ENCODE measurements at places on chromosomes 5 and 9.
A peak's percentile ranks its signal among the peaks of the same experiment; 100 is the strongest.

DNA sequence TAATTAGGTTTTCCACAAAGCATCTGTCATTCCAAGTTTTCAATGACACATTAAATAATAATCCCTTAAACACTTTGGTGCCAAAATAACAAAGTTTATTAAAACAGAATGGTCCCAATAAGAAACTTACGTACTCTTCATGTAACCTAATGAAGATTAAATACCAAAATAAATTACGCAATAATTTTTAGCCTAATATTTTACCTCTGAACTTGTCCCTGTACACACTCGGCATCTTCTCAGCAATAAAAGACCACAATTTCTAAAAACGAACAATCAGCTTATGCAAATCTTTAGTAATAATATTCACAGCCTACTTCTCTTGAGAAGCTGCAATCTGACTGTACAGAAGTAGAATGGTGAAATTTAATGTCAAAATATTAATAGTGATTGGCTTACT is 163.6 kb downstream of the ZDHHC21 start:
- DNase-seq: no peak

DNA sequence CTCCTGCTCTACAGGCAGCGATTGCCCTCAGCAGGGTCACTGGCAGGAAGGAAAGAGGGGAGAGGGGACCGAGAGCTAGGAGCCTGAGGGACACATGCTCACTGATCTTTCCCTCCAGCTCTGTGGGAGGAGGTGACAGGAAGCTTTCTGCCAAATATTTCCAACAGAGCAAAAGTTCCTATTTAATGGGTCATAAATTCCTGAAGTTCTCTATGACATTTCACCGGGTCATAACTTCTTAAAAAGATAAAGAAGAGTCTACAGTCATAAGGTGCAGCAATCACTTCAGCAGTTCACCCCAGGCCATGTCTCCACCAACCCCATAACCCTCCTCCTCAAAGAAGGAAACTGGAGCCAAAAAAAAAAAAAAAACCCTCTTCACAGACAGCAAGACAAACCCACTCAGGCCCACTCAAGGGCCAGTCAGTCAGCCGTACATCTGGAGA is 481.1 kb downstream of the NR2F1-AS1 start:
- no peak for DNase-seq

- no peak for DNase-seq
Observed at GRCh38 chr9:88322906-88323566, 65.2 kb upstream of the SPIN1 start.

GRCh38 chr9:110591526-110591925 is 12.0 kb upstream of the SVEP1 start:
- DNase-seq: no peak

GRCh38 chr5:154474396-154475334 is 3.4 kb downstream of the HAND1 start:
- no peak for DNase-seq

GRCh38 chr5:28275931-28276330 is 1237.5 kb upstream of the CDH9 start:
- no peak for DNase-seq

- DNase-seq: no peak
Observed at GRCh38 chr9:137311171-137311985, 9.3 kb upstream of the NRARP start.

- peak; percentile 28 for DNase-seq
Observed at GRCh38 chr9:119963798-119964372, 594.6 kb upstream of the BRINP1 start.

DNA sequence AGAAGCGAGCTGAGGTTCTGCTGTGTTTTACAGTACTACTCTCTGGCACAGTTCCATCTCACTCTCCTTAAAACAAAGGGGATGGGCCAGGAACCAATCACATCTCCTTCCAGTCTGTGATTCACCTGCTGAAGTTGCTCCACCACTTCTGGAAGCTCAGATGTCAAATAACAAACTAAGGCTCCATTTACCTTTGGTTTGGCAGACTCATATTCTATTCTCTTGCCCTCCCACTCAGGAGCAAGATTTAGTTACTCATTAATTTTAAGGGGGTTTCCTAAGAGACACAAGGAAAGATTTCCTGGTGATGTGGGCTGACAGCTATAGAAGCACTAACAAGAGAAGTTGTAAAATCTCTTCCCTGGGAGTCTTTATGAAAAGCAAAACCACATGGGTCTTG is 37.8 kb upstream of the KIF2A start:
- DNase-seq: peak; percentile 17

GRCh38 chr5:20087299-20087698 is 99.3 kb upstream of the CDH18 start:
- DNase-seq: no peak

- peak; percentile 18 for DNase-seq
Observed at GRCh38 chr9:132372177-132373095, 17.6 kb upstream of the SETX start.

DNA sequence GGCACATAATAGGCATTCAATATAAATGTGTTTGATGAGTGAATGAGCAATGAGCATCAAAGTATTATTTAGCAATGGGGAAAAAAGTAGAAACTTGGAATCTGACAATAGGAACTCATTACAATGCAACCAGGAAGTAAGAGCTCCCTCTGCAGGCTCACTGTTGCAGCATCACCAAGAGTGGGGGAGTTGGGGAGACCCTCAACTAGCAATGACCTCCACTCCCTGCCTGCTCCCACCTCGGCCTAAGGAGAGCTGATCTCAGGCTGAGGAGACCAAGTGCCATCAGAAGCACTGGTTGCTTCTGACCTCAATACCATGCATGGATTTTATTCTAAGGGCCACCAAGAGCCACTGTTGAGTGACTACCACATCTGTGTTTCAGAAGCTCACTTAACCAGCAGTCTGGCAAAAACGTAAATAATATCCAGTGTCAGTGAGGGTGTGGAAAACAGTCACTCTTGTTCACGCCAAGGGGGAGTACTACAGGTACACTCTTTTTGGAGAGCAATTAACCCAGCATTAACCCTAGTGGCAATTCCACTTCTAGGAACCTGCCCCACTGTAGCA is 8.0 kb downstream of the VDAC1 start:
- no peak for DNase-seq

DNA sequence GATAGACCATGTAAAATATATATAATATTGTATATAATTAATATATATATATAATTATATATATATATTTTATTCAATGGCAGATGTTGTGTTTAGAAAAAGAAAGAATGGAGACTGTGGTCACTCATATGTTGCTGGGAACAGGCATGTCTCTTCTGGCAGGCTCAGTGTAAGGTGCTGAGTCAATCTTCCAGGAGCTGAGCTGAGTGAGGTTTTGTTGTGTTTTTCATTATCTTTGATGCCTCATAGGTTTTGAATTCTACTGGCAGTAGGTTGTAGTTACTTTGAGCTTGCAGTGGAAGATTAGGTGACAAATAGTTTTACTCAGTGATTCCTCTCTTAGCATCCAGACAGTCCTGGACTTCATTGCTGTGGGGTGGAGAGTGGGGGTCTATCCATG is 561.3 kb downstream of the IRX1 start:
- DNase-seq: no peak

DNA sequence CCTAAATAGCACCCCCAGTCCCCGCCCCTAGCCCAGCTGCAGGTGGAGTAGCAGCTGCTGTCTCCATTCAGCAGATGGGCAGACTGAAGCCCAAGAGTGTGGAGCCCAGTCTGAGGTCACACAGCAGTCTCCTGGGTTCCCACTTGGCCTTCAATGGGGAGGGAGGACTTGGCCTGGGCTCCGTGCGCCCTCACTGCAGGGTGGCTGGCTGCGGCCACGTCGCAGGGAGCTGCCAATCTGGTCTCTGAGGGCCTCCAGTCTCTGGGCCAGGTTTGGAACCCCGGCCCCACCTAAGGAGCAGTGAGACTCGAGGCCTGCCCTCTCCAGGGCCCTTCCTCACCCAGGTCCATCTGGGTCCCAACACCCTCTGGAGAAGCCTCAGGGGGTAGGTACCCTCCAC is 7.4 kb downstream of the KIF12 start:
- no peak for DNase-seq

DNA sequence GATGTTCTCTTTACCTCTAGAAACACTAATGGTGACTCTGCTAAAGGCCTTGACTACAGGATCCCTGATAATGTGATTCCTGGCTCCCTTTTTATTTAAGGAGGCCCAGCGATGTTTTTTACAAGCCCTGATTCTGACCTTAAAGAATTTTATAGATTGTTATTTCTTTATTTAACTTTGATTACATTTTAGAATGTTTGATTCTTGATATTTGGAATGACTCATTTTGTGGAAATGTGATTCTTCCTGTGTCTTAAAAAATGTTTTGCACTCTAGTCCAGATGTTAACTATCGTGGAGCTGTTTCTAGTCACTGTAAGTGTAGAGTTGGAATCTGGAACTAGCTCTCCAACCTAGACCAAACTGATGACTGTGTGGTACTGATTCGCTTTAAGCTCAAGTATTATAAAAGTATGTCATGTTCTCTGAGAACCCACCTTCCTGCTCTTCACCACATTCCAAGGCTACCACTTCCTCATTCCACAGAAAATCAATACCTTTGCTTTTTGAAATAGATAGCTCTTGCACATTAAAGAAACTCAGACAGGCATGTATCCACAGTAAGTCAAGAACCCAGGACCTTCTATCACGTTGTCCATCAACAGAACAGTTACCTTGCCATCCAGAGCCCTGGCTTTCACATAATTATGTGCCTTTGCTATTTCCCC is 65.2 kb downstream of the JMY start:
- DNase-seq: no peak

GRCh38 chr5:175202463-175203068 is 241.4 kb downstream of the DRD1 start:
- DNase-seq: no peak

DNA sequence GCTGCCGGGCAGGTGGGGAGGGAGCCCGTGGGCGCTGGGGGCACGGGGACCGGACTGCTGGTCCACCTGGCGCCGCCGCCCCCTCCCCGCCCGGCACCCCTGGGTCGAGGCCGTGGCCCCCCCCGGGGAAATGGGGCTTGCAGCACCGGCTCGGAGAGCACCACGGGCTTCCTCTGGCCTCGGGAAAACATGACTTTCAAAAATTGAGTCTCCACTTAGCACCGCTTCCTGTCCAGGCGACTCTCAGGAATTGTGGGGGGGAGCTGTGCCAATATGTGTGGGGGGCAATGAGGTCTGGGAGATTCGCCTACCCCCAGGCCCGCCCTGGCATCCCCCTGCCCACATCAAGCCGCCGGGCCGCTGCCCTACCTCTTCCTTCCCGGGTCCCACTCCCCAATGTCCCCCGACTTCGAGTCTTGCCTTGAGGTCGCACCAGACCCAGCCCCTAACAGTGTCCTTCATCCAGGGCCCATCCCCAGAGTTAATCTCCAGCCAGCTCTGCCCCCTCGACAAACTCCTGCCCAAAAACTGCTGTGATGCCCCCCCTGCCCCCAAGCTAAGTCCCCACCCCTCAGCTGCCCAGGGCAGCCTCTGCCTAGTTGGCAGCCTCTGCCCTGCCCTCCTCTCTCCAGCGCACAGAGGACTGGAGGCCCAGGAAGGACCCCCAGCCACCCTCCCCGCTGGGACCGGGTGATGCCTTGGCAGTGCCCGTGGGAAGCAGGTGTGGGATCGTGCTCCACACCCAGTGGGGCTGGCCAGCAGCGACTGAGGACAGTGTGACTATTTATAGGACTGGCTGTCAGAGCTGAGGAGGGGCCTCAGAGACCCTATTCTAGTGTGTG is 3.9 kb downstream of the EGFL7 start:
- no peak for DNase-seq

DNA sequence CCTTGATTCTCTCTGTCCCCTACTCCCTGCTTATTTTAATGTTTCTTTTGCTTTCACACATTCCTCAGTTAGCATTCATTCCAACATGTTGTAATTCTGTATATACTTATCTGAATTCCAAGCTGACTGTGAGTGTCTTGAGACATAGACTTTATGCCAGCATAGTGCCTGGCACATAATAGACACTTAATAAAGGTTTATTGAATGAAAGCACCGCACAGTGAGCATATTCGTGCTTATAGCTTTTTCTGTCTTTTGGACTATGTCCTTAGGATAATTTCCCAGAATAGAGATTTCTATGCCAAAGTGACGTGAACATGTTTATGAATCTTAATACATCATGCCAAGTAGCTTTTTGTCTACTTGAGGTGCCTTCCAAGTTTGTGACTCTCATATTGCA is 174.6 kb downstream of the CD180 start:
- peak; percentile 79 for DNase-seq

- DNase-seq: no peak
Observed at GRCh38 chr9:703392-703791, 138.1 kb upstream of the DMRT1 start.

- DNase-seq: peak; percentile 60
Observed at GRCh38 chr5:94690778-94691177, 72.3 kb downstream of the SLF1 start.

DNA sequence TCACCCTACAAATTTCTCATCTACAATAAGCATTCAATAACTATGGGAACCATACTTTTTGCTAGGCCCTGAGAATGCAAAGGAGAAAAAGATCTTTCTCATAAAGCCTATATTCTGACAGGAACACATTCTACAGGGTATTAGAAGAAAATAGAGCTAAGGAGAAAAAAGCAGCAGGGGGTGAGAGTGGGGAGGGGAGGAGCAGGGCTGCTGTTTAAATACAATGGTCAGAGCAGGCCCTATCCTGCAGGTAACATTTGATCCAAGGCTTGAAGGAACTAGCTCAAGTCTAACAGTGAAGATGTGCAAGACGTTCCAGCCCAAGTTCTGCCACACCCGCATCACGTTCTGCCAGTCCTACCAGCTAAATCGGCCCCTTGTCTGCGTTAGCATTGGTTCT is 89.7 kb downstream of the ELAVL2 start:
- no peak for DNase-seq

DNA sequence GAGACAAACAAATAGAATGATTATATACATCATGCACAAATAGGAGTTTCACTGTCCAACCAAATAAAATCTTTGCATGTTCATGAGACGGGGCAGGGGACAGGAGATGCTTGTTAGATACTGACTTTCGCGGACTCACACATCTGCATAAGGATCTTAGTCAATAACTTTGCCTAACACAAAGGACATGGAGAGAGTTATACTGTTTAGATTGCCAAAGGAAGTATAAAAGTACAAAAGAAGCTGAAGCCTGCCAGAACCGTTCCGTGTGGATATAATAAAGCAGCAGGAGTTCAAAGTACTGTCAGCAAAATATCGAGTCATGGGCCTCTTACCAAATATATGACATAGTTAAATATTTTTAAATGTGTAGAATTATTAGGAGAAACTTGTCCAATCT is 1148.4 kb downstream of the EFNA5 start:
- peak; percentile 6 for DNase-seq

DNA sequence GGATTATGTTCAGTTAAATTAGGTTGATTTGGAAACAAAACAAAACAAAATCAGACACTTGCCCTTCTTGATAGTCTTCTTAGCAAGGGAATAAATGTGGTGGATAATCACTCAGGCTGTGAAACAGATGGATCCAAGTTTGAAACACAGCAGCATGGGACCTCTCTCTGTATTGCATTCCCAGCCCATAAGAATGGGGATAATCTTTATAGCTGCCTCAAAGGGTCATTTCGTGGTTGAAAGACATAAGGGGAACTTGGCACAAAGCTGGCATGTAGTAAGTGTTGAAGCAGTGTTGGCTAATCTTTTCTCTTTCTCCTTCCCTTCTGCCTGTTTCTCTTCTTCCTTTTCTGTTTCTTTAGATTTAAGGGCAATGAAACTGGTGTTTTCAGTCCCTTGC is 333.9 kb upstream of the TLE4 start:
- no peak for DNase-seq

- no peak for DNase-seq
Observed at GRCh38 chr5:38077652-38078051, 180.7 kb upstream of the EGFLAM start.
